Thymus (tissue), 14 donors: ENCODE measurements at places on chromosomes 7 and 10.

- DNase-seq, result no peak
Measured at GRCh38 chr10:50431791-50432190, 180.5 kb upstream of the ASAH2 start.

DNA sequence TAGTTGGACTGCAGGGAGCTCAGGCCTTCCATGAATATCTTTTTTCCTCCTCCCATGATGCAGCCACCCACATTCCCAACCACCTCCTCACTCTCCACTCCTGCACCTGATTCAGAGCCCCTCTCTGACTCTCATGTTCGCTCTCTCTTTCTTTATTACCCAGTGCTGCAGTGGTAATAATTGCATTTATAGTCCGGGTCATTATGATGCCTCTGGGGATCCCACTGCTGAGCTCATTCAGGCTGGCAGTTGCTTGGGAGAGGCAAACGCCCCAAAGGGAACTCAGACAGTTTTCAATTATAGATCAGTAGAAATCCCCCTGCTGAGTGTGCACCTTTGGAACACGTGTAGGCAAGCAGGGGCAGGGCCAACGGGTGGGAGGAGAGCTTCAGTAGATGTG lies 953.0 kb downstream of the GRID1 start:
- DNase-seq, result no peak

DNA sequence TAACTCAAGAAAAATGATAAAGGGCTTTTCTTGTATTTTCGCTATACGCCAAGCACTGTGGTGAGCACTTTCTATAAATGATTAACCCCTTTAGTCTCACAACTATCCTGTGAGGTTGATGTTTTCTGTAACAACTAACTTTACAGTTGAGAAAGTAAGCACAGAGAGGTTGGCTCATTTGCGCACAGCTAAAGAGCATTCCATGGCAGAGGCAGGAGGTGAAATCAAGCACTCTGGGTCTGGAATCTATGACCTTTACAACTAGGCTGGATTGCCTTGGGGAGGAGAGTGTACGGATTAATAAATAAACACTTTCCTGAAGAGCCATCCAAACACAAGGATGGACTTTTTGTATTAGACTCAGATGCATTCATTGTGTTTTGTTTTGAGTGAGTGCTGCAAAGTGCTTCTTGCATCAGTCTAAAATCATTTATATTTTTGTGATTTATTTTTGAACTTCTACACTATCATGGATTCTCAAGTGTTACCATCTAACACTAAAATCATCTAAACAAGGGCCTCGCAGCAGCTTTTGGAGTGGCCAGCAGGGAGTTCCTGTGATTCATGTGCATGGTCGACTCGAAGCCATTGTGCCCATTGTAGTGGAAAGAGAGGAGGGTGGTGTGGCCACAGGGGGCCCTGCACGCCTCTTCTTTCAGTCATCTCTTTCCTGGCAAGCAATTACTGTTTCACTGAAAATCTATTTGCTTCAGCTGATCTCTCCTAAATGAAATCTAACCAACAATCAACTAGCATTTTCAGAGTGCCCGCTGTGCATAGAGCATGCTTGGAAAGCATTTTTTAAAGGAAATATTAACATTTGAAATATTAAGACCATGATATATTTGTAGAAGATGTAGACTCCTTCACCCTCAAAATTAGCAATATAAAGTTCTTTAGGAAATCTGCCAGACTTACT lies 633.4 kb upstream of the COBL start:
- DNase-seq, result no peak

DNA sequence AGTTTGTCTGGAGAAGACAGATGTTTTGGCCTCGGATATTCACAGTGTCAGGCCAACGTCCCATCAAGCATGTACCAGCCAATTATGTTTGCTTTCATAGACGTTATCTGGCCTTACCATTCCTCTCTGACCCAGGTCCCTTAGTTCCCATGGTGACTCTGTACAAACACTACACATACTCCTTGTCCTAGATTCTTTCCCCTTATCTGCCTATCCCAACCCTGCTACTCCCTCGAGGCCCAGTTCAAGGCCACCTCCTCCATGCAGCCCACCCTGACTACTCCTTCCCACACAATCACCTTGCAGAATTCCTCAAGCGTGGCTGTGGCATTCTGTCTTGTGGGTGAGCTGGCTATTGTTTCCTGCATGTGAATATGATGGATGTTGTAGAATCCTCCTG lies 155.2 kb downstream of the PRKAG2 start:
- DNase-seq, result no peak
